ENCODE measurements at places on chromosomes 12 and 14.

GRCh38 chr12:99367181-99367580 is 280.4 kb upstream of the GARIN6 start:
- DNase-seq = no peak

GRCh38 chr12:96210376-96211055 is 16.3 kb downstream of the ELK3 start:
- no peak for DNase-seq

- DNase-seq = no peak
Observed at GRCh38 chr12:69071091-69071370, 138.1 kb upstream of the CPM start.

- peak; percentile 72 for DNase-seq
Observed at GRCh38 chr14:81219759-81220579, 790 bp downstream of the GTF2A1 start.

GRCh38 chr14:97995038-97995437 is 1197.9 kb downstream of the VRK1 start:
- DNase-seq = no peak

DNA sequence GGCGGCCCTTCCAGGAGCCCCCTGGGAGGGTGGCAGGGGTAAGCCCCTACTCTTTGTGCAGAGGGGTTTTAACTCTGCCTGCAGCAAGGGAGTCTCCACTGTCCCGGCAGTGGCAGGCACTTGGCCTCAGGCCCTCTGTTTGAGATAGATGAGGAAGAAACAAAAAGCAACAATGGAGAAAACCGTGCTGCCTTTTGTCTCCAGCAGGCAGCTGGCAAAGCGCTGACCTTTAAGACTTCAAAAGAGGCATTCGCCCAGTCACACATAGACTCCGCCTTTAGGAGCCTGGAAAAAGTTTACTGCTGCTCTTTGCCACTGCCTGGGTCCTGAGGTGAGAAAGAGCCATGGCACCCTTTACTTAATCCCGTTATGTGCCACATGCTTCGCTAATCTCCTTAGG is 158.2 kb upstream of the NTF3 start:
- no peak for DNase-seq

DNA sequence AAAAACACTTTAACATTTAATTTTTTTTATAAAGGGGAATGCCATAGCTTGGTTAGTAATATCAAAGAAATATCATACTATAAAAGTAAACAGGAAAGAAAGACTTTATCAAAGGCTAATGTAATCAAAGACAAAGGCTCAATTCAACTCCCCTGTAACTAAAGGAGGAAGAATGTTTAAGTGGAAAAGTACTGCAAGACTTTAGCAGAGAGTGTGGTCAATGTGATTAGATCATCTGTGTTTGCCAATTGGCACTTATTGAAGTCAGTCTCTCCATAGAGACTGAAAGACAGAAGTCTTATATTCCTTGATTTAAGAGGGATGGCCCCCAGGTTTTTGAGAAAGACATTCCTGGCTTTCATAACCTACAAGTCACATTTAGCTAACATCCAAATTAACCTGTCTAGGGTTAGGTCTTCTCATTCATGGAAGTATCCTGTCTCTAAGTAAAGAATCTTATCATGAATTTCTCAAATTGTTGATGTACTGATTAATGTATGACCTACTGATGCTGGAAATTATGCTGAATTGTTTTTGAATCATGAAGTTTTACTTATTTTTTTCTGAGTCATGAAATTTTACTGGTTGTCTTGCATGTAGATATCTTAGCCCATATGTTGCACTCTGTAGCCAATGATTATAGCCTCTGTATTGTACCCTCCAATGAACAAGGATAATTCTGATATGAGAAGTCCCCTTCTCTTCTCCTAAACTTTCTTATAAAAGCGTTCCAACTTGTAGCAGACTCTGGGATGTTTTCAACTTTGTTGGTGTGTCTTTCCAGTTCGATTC is 65.4 kb downstream of the ATXN7L3B start:
- DNase-seq = no peak

- no peak for DNase-seq
Observed at GRCh38 chr14:101446387-101446969, 114.8 kb upstream of the DIO3 start.

- DNase-seq = peak; percentile 76
Observed at GRCh38 chr14:32709027-32709426, 229.7 kb upstream of the NPAS3 start.

DNA sequence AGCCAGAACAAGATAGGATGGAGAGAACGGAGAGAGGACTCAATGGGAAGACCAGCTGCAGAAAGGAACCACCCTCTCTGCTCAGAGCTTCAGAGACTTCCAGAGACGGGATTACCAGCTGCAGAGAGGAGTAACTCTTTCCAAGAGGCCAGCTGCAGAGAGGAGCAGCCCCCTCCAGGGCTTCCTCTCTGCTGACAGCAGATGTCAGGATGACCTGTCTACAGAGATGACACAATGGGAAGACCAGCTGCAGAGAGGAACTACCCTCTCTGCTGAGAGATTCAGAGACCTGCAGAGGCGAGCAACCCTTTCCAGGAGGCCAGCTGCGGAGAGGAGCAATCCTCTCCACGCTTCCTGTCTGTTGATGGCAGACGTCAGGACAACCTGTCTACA is 61.8 kb downstream of the KLRG1 start:
- no peak for DNase-seq

GRCh38 chr12:110744601-110745264 is 2.0 kb upstream of the PPP1CC start:
- DNase-seq = no peak

GRCh38 chr12:115632308-115632707 is 645.2 kb downstream of the MED13L start:
- DNase-seq = no peak

DNA sequence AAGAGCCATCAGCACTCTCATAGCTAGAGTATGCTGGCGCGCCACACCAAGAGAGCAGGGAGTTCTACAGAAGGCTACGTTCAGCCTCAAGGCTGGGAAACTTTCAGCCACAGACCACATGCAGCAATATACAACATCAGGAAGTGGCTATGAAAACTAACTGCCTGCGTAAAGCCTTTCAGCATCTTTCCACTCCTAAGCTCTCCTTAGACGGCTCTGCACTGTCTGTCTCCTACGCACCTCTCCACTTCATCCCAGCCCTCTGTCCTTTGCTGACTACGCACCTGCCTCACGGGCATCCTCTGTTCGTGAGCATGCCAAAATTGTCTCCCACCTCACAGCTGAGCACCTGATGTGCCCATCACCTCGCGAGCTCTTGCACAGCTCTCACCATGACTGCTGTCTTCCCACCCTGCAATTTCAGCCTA is 9.7 kb downstream of the MPHOSPH9 start:
- no peak for DNase-seq

DNA sequence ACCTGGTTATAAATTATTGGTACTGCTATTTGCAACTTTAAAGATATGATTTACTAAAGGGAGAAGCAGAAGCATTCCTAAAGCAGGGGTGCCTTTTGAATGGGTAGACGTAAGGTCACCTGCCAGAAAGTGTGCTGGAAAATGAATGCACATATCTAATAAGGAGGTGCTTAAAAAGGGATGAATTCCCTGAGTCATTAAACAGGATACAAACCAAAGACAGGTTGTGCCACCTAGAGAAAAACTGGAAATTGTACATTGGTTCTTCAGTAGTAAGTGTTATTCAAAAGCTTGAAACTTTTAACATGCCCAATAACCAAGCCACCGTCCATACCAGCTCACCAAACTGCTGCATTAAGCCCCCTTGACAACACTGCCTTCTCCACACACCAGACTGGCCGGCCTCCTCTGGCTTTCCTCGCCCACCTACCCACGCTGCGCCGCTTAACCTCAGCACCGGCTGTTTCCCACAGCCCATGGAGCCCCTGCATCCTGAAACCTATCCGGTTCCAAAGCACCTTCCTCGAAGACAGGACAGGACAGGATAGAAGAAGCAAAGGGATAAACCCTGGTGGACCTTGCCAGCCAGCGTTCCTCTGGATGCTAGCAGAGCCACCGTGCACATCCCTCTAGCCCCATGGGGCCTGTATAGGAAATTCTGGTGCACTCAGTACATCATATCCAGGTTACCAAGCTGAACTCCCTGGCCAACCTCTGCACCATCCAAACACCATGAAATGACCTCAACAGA is 201.5 kb upstream of the CAND1 start:
- DNase-seq = no peak

DNA sequence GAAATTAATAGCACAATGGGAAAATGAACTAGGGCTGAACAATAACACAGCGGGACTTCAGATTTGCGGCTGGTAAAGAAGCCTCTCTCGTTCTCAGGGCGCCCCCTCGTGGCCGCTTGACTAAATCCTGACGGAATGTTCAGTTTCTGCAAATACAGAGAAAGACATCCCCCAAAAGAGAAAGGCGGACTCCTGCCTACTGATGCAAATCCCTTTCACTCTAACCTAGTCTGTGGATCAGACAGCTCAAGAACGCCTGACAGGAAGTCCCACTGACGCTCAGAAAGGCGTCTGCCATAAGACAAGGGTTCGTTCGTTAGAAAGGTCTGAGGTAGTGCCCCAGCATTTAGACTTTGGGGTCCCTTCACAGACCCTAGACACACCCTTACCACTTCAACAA is 2.5 kb downstream of the NUAK1 start:
- DNase-seq = peak; percentile 89

DNA sequence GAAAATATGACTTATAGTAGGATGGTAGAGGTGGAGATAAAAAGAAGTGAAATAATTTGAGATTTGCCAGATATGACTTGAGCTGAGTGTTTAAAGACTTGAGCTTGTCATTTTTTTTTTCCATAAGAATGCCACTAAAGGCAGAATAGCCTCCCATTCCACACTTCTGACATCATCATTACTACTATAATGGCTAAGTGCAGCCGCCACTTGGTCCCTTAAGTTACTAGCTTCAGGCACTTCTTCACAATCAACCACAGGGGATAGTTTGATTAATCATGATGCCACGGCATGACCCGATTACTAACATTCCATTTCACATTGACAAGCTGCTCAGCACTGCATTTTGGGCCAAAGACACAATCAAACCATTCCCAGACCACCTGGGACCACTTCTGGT is 127.9 kb downstream of the EFCAB11 start:
- DNase-seq = no peak

GRCh38 chr12:81403348-81403747 is 325.5 kb downstream of the ACSS3 start:
- no peak for DNase-seq

DNA sequence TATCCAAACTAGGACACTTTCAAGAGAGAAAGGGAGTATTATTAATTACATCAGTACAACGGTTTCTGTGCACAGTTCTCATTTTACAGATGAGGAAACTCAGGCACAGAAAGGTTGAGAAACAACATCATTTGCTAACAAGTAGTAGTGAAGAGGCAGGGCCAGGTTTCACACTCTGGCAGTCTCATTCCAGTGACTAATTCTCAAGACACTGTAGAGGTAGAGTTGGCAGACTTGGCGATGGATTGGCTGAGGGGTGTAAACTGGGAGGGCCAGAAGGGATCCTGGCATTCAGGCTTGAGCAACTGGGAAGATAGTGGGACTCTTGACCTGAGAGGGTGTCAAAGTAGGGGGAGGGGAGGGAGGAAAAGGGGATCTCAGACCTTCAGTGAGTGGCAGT is 73.8 kb upstream of the BDKRB2 start:
- no peak for DNase-seq

DNA sequence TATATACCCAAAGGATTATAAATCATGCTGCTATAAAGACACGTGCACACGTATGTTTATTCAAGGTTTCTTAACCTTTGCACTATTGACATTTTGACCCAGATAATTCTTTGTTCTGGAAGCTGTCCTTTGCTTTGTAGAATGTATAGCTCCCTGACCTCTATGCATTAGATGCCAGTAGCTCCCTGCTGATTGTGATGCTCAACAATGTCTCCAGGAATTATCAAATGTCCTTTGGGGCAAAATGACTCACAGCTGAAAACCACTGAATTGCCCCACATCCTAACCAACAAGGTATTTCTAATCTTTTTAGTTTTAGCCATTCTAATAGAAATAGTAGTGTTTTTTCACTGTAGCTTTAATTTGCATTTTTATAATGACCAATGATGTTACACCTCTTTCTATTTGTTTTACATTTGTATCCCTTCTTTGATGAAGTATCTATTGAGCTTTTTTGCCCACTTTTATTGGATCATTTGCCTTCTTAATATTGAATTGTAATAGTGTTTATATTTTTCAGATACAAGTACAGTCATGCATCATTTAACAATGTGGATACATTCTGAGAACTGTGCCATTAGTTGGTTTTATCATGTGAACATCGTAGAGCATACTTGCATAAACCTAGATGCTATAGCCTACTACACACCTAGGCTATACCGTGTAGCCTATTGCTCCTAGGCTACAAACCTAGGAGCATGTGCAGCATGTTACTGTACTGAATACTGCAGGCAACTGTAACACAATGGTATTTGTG is 10.4 kb upstream of the NOPCHAP1 start:
- DNase-seq = no peak

DNA sequence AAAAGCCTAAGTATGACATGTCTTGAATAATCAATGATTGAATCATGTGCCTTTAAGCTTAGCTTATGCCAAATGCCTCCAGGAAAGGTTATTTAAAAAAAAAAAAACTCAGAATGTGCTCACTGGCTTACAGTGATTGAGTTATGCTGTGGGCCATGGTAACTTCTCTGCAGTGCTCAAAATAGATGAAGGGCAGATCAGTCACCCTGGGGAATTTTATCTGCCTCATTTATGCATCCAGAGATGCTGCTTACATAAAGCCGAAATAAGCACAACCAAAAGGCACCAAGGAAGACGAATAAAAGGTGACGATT is 118.7 kb upstream of the MDM1 start:
- no peak for DNase-seq

GRCh38 chr14:69972755-69973154 is 93.5 kb downstream of the SMOC1 start:
- DNase-seq = no peak

DNA sequence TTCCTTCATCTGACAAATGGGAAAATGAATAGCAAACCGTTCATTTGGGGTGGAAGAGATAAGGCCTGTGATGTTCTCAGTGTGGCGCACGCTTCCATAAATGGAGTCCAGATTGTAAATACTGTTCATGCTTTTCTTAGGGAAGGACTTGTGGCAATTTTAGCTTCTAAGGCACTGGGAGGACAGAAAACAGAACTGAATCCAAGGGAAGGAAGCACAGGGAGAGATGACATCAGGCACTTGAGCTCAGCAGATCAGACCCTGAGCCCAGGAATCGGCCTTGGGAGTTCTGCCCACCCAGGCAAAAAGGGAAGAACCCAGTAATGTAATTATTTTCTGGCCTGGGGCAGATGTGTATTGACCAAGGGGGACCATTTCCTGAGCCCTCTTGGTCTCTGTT is 7.2 kb upstream of the SH2B3 start:
- no peak for DNase-seq

DNA sequence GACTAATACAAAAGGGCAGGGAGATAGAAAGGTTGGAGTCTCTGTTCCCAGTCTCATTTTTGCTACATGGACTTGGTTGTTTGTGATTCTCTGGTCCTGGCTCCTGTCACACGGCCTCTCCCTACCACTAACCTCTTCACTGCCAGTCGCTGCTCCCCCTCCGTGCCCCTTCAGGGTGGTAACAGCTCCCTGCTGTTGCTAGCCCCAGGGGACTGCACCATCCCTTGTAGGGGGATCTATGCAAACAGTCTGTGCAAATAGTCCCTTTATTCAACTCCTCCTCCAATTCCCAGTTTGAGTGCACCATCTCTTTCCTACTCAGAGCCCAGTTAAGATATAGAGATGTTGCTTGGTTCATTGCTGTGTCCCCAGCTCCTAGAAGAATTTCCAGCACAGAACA is 51.1 kb downstream of the CCDC60 start:
- DNase-seq = no peak

GRCh38 chr12:118590406-118591150 is 214.2 kb downstream of the SUDS3 start:
- DNase-seq = no peak
